Diencephalon (tissue), 1 donor: ENCODE measurements at places on chromosomes 6 and 20. TPM values are rescaled to one million over a fixed set of nuclear protein-coding genes. Genes with fewer than 3 reads are reported as not detected.

Gene NOX3
- not detected for total RNA-seq

Gene SAMD5
- total RNA-seq, result 26.3 TPM

Gene CYP24A1
- 1.2 TPM for total RNA-seq

Gene NRN1
- 83.3 TPM for total RNA-seq

Gene RAB32
- 7.4 TPM for total RNA-seq

Gene BMP5
- 5.5 TPM for total RNA-seq

Gene GRM4
- total RNA-seq, result 19.4 TPM

Gene STXBP5
- 77.5 TPM for total RNA-seq

Gene FAM209B
- total RNA-seq, result not detected

Gene MCCD1
- not detected for total RNA-seq

Gene SLC12A5
- 113 TPM for total RNA-seq
